HCEC 1CT (cell line): ENCODE measurements at places on chromosomes 13 and 19.
A peak's percentile ranks its signal among the peaks of the same experiment; 100 is the strongest.

GRCh38 chr19:54600212-54600611, 6.8 kb downstream of the LILRA1 start:
- DNase-seq: no peak

GRCh38 chr19:29001597-29002245, 211.2 kb downstream of the UQCRFS1 start:
- DNase-seq: no peak

DNA sequence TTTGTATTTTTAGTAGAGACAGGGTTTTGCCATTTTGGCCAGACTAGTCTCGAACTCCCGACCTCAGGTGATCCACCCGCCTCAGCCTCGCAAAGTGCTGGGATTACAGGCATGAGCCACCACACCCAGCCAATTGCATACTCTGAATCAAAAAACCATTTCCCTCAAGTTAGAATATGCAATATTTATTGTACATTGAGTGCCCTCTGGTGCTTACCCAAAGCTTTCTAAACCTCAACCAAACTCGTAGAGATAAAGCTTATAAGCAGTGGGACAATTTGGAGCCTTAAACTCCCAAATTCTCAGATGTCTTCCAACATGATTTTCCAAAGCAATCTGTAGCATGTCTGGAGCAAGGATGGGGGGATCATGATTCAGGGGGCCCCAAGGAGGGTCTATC, 22.4 kb downstream of the RFXAP start:
- DNase-seq: no peak

DNA sequence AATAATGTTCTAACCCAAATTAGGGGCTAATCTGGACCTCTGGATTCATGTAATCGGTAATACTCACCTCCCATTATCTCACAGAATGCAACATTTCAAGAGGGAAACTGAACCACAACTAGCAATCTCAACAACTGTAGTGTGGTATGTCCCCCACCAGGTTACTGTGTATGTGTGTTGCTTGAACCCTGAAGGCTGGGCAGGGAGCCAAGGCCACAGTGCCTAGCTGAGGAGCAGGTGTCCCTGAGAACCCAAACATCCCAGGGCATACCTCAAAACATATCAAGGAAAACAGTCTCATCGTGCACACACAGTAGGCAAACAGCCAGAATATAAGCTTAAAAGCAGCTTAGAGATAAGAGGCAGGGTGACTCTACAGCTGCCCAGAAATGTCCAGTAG, 20.5 kb upstream of the NEK3 start:
- DNase-seq: no peak

DNA sequence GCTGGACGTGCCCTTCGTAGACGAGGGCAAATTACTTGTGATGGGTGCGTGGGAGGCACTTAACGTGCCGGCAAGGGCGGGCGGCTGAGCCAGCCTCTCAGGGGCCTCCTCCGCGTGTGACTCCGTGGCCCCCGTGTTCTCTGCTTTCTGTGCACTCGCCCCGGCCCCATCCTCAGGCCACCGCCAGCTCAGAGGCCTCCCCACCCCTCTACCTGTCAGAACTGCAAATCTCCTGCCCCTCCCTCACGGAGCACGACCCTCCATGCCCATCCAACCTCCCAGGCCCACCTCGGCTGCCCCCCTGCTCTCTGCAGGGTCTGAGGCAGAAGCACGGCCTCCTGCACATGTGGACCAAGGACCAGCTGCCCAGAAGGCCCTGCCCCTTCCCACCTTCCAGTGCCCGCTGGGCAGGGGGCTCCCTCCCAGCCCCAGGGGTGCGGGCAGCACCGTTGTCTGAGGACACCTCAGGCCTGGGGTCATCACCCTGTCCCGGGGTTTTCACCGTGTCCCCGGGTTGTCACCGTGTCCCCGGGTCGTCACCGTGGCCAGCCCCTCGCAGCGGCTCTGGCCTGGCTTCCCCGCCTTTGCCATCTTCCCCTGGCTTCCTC, 44.5 kb downstream of the TMEM255B start:
- no peak for DNase-seq

DNA sequence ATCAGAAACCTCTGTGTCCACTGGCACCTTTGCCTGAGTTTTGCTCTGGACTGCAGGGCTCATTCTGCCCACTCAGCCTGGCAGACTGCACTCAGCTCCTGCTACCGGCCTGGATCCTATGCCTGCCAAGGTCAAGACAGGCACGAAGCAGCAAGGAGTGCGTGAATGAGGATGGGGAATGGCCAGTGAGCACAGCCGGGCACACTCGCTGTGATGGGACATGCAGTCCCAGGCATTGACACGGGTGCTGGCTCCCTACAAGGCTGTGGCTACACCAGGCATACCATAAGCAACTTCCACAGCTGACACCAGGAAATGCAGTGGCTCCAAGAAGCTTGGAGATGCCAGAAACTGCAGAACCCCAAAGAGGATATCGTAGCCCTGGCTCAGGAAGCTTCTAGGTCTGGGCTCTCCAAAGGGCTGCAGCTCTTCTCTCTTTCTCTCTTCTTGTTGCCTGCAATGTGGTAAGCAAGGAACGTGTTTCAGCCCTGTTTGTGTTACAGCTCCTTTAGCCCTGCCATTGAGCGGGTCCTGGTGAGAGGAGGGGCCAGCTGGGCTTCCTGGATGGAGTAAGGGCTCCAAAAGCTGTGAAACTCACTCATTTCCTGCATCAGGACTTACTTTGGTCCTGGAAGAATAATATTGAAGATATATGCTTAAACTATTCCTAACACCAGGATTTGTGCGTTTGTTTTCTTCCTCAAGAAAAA, 832.6 kb upstream of the SLITRK5 start:
- no peak for DNase-seq

DNA sequence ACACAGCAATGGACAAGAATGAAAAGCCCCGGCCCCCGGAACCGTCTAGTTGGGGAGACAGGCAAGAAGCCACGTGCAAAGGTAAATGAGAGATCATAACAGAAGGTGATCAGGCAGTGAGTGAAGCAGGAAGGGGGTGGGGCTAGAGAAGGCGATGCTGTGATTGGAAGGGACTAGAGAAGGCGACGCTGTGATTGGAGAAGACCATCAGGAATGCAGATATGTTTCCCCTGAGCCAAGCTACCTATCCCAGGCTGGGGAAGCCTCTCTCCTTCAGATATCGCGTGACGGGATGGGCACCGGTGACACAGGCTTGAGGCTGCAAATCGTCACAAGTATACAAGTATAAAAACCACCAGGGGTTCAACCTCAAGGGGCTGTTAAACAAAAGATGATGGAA, 21.8 kb downstream of the DCAF15 start:
- no peak for DNase-seq

DNA sequence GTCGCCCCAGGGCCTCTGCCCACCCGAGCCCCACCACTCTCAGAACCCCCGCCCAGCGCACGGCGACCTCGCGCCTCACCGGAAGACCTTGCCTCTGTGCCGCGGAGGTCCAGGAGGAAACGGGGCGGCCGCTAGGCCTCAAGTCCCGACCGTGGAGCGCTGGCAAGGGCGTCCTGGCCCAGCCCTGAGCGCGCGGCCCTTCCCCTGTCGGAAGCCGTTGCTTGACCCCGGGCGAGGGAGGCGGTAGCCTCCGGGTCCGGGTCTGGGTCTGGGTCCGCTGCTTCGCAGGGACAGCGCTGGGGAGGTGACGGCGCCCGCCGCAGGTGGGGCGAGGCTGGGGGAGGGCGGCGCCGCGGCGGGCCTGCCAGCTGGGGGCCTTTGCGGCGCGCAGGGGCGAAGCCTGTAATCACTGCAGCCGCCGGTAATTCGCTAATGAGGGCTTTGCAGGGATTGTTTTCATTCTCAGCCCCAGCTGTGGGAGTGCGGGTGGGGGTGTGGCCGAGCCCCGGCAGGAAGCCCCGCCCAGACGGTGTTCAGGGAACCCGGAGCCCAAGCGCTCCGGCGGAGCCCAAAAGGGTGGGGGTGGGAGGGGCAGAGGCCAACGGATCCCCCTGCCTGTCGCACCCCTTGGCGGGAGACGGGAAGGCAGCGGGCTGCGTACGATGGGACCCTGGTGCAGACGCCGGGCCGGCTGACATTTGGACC, 8.6 kb downstream of the C19orf25 start:
- peak; percentile 0 for DNase-seq

- DNase-seq: peak; percentile 18
These were observed 15.4 kb downstream of the NLRP12 start for GRCh38 chr19:53808710-53809125.

GRCh38 chr19:13072188-13072908, 30.3 kb downstream of the LYL1 start:
- no peak for DNase-seq

DNA sequence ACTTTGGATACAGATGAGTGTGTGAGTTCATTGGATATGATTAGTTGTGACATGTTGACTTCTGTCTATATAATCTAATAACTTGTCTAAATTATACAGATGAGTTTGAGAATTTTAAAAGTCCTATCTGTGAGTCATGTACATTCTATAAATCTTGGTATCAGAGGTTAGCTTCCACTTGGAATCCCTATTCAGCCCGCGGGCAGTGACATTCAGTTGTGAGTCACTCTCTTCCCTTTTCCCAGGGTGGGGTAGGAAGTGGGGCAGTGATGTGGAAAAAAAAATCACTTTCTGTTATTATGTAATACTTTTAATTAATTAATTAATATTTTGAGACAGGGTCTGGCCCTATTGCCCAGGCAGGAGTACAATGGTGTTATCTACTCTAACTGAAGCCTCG, 33.0 kb upstream of the ZNF808 start:
- DNase-seq: no peak

GRCh38 chr19:52941941-52942385, 18.7 kb upstream of the ZNF888 start:
- peak; percentile 26 for DNase-seq

DNA sequence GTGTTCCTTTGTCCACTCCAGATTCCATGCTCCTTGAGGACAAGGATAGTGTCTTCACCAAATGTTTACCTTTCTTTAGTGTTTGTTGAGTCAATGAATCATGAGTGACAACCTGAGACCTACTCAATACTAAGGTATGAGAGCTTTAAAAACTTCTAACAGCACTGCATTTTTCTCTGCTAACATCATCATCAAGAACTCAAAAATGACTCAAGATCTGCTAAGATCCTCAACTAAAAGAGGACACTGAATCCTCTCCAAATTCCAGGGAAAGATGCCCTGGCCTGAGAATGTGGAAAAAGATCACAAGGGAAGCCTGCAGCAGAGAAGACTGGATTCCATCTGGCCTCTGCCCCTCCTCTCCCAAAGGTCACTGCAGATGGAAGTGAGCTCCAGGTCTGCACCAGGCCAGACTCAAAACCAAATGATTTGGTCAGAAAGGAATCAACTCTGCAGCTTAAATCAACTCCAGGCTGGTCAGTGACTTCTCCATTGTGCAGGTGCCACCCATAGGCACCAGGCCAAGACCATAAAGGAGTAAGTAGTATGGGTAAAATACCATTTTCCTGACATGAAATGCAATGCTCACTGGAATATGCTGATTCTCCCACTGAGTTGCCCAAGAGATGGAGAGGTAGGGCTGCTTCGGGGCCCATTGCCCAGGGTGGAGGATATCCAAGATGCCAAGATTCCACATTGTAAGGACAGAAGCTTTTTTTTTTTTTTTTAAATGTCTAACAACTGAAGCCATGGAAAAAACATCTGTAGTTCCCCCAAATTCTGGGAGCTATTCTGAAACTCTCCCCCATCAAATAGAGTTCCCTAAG, 89.5 kb upstream of the DOCK9 start:
- DNase-seq: peak; percentile 93

DNA sequence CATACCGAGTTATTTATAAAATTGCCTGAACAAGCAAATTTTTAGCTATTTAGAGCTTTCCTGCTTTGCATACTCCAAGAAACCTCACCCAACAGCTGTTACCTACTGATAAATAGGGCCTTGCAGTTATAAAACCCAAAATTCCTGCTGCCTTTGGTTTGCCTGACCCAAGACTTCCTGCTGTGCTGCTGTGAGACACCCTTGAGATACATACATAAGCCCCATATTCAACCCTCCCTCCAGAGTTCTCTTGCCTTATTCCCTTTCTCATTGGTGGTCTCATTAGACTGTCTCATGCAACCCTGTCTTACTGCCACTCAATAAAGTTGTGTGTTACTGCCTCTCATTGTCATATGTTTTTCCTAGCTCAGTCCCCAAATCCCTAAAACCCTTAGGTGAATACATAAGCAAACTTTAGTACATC, 677.6 kb downstream of the UQCRFS1 start:
- no peak for DNase-seq

DNA sequence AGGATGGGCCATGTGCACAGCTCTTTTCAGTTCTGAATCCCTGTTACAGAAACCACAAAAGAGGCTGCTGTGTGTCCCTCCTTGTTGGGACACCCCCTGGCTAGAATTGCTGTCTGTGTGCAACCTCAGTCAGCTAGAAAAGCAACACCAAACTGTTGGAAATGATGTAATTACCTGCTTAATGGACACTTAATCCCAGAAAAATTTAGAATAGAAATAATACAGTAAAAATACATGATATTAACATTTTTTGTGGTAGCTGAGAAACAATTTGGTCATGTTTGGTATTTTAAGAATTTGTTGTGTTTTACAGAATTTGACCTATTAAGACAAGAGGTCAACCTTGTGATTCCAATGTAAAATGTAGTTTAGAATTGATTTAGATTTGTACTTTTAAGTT, 46.8 kb downstream of the FAM124A start:
- DNase-seq: peak; percentile 76

GRCh38 chr13:112839356-112840105, 129.5 kb upstream of the MCF2L start:
- no peak for DNase-seq

GRCh38 chr19:33690378-33691029, 68.8 kb downstream of the CHST8 start:
- DNase-seq: no peak

GRCh38 chr19:788983-789700, 8.1 kb upstream of the PTBP1 start:
- no peak for DNase-seq

DNA sequence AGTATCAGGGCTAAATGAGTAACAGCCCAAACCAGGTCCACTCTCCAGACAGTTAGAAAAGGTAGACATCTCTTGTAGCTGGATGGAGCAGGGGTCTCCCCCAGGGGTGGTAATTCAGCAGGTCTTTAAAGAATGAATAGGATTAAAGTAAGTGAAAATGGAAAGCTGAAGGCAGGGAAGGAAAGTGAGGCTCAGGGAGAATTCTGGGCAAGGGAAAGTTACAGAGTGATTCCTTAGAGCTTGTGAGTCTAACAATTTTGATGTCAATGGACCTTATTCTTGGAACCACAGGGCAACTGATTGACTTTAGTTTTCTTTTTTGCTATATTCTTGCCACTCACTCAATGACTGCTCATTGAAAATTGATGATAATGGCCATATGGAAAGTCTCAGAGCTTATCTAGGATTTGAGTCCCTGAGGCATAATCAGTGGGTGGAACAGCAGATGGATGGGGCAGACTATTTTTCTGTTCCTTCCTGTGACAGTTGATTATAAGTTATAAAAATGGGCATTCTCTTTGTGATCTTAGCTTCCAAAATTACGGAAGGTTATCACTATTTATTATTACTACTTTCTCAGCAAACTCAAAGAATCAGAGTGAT, 76.9 kb downstream of the LRCH1 start:
- DNase-seq: no peak

DNA sequence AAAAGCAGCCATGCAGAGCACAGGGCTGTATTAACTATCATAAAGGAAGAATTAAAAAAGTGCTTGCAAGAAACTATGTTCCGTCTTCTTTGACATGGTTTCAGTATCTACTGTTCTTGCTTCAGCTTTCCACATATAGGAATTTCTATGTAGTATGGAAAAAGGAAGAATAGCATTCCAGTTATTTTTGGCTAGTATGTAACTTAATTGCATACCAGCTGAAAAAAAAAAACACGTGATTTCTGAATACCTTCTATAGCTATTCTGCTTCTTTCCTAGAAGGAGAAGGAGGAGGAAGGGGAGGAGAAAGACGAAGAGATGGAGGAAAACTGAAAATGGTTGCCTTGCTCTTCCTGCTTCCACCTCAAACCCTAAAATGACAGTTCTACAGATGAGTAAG, 619.0 kb downstream of the KCTD12 start:
- no peak for DNase-seq

GRCh38 chr19:15548648-15549047, 40.3 kb downstream of the CYP4F22 start:
- no peak for DNase-seq
